ENCODE measurements at places on chromosomes 4 and X.

DNA sequence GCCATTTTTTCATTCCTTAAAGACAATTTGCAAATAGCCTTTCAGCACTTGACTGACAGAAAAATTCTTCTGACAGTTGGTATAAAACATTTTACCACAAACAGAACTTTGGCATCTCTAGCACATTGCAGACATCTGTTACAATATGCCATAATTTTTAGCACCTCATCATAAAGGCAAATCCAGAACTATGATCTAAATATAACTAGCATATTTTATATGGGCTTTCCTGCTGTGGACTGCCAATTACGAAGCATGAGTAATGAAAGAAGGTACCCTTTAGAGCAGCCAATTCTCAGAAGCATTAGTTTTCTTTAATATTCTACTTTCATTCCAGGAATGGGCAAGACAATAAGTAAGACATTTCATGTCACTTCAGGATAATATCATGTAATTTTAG lies 647.4 kb upstream of the GALNT7 start:
- DNase-seq: no peak

- peak; percentile 5 for DNase-seq
Observed at GRCh38 chrX:31590581-31591114, 518.8 kb upstream of the FTHL17 start.

- peak; percentile 83 for DNase-seq
Observed at GRCh38 chr4:87973283-87974169, 2.0 kb upstream of the SPP1 start.

DNA sequence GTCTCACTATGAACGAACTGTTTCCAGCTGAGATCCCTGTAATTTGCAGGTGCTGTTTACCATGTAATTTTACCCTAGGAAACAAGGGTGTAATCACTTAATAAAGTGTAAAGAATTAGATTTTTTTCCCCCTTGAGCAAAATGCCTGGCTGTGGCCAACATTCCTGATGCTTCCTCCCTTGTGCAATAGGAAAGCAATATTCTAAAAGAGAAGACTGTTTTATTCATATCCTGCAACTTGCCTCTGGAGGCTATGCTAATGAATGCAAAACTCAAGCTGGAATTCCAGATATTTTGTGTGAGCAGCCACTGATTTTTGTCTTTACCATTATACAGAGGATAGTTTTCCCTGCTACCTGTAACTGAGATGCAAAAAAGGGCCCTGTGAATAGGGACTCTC lies 98.0 kb downstream of the AWAT2 start:
- no peak for DNase-seq

DNA sequence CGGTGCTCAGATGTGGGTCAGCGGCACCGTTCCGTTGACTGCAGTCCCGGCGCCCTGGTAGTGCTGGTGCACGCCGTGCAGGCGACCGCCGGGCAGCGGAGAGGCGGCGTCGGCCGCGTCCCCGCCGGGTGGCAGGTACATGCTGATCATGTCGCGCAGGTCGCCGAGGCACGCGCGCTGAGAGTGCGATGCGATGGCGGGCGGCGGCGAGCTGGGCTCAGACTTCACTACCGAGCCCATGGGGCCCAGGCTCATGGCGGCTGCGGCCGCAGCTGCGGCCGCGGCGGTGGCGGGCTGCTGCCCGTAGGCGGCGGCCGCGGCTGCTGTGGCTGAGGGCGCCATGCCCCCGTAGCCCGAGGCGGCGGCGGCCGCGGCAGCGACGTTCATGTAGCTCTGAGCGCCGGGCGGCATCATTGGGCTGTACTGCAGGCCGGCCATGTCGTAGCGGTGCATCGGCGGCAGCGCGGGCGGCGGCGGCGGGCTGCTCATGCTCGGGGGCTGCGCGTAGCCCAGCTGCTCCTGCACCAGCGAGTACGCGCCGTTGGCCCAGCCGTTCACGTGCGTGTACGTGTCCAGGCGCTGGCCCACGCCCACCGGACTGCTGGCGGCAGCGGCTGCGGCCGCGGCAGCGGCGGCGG lies 1.0 kb downstream of the SOX3 start:
- DNase-seq: peak; percentile 62

DNA sequence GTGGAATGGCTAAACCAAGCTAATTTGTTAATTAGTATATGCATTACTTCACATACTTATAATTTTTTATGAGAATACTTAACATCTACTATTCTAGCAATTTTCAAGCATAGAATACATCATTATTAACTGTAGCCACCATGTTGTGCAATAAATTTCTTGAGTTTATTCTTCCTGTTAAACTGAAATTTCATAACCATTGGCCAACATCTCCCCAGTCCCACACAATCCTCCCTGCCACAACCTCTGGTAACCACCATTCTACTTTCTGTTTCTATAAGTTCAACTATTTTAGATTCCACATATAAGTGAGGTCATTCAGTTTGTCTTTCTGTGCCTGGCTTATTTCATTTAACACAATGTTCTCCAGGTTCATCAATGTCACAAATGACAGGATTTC lies 208.5 kb downstream of the PPP4R3C start:
- DNase-seq: no peak

DNA sequence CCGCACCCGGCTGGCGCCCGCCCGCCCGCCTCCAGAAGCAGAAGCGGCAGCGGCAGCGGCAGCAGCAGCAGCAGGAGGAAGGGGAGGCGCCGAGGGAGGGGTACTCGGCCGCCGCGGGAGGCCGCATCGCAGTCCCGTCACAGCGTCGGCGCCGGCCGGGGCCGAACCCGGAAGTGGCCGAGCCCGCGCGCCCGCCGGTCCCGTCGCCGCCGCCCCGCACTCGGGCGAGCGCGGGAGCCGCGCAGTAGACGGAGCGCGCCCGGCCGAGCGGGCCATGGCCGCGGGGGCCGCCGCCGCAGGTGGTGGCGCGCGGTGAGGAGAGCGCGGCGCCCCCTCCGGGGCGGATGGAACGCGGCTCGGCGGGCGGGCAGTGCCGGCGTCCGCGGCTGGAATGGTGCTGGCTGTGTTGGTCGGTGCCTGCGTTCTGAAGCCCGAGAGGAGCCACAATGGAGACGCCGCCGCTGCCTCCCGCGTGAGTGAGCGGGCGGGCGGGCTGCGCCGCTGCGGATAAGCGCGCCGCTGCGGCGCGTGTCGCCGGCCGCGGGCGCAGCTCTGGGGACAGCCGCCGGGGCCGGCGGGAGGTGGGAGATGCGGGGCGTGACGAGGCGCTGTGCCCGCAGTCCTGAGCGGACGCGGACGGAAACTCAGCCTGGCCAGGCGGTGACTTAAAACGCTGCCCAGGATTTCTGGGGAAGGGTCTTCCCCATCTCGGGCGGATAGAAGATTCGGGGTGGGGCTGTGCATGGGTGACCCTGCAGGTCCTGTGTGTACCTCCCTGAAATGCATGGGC lies at the start of gene KLHL2:
KLHL2 (plus strand) TSS at position 131 of the 790 bp plus-strand sequence; CDS start at position 447, 316 bp downstream.
- peak; percentile 86 for DNase-seq

- peak; percentile 38 for DNase-seq
Observed at GRCh38 chrX:140432346-140433175, 72.3 kb downstream of the SOX3 start.

DNA sequence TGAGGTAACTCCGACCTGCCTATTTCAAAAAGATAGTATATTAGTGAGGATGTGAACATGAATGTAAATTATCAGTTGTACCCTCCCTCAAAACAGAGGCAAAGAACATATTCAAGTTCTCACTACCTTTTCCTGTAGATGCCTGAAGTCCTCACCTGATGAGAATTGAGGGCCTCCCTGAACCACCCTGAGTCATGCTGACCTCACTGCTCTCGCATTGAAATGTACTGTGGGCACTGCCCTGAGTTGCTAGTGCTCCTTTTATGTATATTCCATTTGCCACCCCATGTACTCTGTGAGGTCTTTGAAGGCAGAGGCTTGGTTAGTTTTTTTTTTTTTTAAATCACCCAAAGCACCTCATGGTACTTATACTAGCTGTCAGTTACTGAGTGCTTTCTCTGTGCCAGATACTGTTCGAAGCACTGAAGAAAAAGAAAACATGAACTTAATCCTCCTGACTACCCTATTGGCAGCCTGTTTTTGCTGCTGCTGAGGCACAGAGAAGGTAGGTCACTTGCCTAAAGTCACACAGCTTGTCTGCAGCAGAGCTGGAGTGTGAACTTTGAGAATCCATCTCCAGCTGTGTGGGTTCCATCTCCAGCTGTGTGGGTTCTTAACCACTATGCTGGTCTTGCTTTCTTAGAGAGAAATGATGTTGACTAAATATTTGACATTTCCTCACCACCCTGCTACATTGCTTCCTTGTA lies 253.1 kb upstream of the GPC4 start:
- no peak for DNase-seq

- no peak for DNase-seq
Observed at GRCh38 chr4:128639541-128640270, 169.8 kb upstream of the JADE1 start.

GRCh38 chr4:139567159-139567870 lies 11.3 kb upstream of the SETD7 start:
- DNase-seq: no peak

- no peak for DNase-seq
Observed at GRCh38 chr4:164716901-164717300, 37.0 kb upstream of the SMIM31 start.

GRCh38 chr4:25098964-25099891 lies 61.0 kb downstream of the SEPSECS start:
- DNase-seq: peak; percentile 41

Data from stomach (tissue), 19 donors.